T-helper 9 cell (primary cell): ENCODE measurements at places on chromosomes 7 and 10.

GRCh38 chr7:138417078-138417700 is 42.9 kb upstream of the TRIM24 start:
- no peak for DNase-seq

- DNase-seq, result peak; percentile 24
Measured at GRCh38 chr7:37311355-37311754, 137.3 kb downstream of the ELMO1 start.

DNA sequence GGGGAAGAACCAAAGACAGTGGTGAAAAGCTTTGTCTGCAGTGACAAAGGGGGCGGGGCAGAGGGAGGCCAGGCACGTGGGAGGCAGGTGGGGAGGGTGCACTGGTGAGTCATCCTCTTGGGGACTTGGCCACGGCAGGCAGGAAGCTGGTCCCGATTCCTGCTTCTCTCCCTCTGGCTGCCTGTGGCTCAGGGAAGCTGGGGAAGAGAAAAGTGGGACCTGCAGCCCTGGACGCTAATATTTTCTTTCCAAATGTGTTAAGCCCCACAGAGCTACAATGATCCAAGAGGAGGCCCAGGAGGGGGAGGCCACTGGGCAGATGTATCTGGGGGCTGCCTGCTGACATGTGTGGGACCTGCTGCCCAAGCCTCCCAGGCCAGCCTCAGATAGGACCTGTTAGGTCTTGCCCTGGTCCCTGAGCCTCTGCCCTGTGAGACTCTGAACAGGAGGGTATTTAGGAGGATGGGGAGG is 231.8 kb downstream of the KCNMA1 start:
- DNase-seq, result no peak

DNA sequence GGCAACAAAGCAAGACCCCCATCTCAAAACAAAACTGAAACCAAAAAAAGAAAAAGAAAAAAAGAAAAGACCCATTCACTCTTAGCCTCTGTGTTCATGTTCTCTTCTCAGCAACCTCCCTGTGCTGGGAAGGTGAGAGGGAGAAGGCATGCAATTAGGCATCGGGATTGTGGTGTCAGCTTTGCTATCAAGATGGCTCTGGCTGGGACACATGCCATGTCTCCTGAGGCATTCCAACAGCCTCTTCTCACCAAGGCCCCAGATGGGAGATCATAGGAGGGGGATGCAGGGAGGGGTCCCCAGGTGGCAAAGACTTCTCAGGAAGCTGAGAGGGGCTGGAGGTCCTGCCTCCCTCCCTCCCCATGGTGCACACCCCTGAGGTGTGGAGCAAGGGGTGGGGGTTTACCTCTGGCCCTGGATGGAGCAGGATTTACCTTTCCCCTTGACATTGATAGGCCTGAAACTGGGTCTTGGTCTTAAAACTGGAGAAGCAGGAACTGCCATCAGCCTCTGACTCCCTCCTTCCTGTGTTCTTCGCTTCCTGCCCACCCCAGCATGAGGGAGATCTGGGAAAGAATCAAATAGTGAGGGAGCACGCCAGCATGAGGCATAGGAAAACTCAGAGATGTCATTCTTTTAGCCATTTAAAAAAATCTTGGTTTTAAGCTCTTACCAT is 96.2 kb upstream of the DUSP5 start:
- no peak for DNase-seq

- DNase-seq, result no peak
Measured at GRCh38 chr10:124745673-124746072, 1.5 kb upstream of the FAM53B start.

- DNase-seq, result no peak
Measured at GRCh38 chr10:123835575-123835974, 56.0 kb downstream of the CPXM2 start.

- no peak for DNase-seq
Measured at GRCh38 chr7:120170834-120171233, 102.1 kb upstream of the KCND2 start.

DNA sequence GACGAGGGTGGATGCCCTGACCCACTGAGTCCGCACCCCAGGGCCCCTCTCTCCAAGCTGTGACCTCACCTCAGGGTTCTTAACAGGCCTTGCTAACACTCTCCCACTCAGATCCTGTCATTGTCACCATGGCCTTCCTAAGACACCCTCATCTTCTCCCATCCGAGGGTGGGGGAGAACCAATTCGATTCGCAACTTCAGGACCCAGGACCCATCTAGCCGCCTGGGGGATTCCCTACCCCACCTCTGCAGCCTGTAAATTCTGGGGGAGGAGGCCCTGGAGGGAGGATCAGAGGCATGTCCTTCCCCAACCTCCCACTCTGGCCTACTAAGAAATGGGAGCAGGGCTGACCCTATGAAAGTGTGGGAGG is 17.4 kb downstream of the TRIM8 start:
- DNase-seq, result no peak

- DNase-seq, result no peak
Measured at GRCh38 chr10:97584060-97584797, at the start of gene HOGA1. Gene HOGA1 (plus strand): TSS chr10:97584389. CDS start chr10:97584704, 315 bp downstream.

GRCh38 chr7:2022021-2022409 is 210.7 kb downstream of the MAD1L1 start:
- no peak for DNase-seq

DNA sequence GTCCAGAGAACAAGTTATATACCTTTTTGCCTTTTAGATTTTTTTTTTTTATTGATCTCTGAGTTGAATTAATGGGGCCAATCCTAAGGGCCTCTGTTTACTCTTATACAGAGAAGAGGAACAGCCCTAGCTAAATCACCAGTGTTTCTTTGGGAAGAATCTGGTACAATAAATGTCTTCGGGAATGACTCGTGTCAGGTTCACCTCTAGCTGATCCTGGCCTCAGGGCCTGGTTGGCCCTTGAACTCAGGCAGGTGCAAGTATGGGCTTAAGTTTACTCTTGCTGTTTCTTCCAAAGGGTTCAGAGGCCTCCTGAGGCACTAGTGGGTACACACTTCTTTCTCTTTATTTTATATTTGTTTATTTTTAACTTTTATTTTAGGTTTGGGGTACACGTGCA is 71.0 kb downstream of the LRMDA start:
- DNase-seq, result no peak

- no peak for DNase-seq
Measured at GRCh38 chr7:79506481-79506880, 53.0 kb upstream of the MAGI2 start.

- no peak for DNase-seq
Measured at GRCh38 chr7:25802473-25802872, 349.5 kb upstream of the NFE2L3 start.

DNA sequence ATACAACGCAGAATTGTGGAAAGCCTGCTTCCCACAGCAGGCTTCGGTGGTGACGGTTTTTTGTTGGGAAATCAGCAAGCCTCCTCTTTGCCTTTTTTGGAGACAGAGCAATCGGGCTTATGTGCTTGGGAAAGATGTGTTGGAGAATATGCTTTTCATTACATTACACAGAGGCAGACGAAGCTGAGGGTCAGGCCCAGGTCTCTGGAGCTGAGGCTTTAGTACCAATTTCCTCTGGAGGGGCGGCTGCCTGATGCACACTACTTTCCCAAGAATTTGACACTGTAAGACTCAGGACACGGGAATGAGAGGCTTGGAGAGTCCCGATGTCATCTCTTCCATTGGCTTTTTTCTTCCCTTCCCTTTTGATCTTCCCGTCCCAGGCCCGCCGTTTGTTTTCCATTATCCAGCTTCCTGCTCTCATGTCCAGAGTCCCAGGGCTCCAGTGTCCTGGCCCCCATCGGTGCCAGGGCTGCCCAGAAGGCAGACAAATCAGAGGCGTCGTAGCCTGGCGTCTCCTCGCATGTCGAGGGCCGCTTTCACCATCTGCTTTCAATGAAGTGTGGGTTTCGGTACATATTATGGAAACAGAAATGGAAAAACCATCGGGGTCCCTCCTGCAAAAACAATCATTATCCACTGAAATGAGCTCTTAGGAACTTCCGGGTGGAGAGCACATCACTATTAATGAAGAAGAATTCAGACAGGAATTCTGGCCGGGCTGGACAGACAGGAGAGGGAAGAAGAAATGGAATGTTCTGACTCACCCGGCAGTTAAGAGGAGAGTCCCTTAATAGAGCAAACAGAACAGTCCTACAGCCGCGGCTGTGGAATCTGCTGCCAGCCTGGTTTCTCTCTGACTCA is 123.0 kb upstream of the JCAD start:
- DNase-seq, result no peak

- no peak for DNase-seq
Measured at GRCh38 chr7:117124591-117125220, 171.4 kb downstream of the ST7 start.

GRCh38 chr7:91618776-91619765 is 261.4 kb downstream of the MTERF1 start:
- no peak for DNase-seq

DNA sequence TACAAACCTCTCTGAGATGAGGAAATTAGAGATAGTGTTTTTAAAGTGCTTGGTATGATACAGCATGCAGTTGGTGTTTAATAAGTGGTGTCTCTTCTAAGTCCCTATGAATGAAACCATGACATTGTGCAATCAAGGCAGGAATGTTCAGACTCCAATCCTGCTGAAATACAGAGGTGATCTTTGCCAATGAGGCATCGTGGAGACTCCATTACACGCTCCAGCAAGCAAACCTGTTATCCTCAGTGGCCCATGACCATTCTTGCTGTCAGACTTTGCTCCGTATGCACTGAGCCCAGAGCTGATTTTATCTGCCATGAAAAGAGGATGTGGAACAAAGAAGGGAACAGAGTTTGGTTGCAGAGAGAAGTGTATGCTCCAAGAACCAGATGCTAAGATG is 47.3 kb downstream of the CDHR3 start:
- DNase-seq, result no peak

- no peak for DNase-seq
Measured at GRCh38 chr10:131024259-131025131, 287.0 kb downstream of the TCERG1L start.

DNA sequence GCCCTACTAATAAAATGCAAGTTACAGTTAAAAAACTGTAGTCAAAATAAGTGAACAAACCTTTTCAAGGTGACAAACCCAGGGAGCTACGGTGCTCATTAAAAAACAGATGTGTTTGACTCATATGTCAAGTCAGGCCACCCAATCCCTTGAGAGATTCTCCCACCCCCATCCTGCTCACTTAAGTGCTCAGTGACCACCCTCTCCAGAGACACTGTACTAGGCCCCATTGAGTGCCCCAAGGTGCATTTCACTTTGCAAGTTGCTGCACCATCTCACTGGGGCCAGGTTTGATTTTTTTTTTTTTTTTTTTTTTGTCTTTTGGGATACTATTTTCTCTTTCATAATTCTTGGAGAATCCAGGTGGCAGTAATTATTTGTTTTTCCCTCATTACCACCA is 1.9 kb downstream of the ERV3-1 start:
- DNase-seq, result no peak

- DNase-seq, result no peak
Measured at GRCh38 chr10:79404231-79404609, 41.2 kb downstream of the ZCCHC24 start.

- no peak for DNase-seq
Measured at GRCh38 chr10:28463676-28464395, 69.1 kb upstream of the WAC start.

GRCh38 chr10:49562893-49563292 is 24.0 kb upstream of the ERCC6 start:
- DNase-seq, result no peak

DNA sequence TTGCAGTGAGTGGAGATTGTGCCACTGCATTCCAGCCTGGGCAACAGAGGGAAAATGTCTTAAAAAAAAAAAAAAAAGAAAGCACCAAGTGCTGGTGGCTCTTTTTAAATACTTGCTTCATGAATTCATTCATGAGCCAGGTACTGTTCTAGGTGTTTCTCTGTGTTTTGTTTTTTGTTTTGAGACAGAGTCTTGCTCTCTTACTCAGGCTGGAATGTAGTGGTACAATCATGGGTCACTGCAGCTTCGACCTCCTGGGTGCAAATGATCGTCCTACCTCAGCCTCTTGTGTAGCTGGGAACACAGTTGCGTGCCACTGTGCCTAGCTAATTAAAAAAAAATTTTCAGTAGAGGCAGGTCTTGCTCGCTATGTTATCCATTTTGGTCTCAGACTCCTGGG is 5.3 kb downstream of the STOX1 start:
- no peak for DNase-seq

DNA sequence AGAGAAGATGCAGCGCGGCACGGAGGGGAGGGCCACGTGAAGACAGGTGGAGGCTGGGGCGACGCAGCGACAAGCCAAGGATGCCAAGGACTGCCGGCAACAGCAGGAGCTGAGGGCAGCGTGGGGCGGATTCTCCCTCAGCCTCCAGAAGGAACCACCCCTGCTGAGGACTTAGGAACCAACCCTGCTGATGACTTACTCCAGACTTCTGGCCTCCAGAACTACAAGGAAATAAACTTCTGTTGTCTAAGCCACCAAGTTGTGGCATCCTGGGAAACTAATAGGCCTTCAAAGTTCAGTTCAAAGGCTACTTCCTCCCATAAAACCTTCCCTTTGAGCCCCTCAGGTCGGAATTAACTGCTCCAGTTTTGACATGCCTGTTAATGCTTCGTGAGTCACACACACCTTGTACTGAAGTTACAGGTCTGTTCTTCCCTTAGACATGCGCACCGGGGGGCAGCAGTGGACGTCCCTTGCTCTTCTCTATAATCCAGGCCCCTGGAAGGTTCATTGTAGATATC is 88.4 kb upstream of the RHEB start:
- DNase-seq, result no peak

- no peak for DNase-seq
Measured at GRCh38 chr7:18444826-18445225, 50.7 kb upstream of the HDAC9 start.

DNA sequence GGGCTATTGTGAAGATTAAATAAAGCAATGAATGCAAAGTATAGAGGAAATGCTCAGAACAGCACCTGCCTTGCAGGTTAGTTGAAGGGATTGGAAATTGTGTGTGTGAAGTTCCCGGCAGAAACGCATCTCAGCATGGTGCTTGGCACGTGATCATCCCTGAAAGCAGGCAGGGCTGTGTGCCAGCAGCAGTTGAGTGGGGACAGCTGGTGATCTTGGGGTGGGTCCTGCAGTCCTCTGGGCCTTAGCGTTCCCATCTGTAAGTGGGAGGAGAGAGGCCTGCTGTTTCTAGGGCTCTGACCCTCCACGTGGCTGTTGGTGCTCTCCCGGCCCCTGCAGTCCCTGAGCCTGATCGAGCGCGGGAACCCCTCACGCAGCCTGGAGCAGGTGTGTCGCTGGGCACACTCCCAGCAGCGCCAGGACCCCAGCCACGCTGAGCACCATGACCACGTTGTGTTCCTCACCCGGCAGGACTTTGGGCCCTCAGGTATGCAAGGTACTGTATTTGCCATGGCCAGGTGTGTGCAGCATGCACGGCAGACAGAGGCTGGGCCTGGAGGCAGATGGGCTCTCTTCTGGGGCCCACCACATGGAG is 55.3 kb downstream of the TBATA start:
- no peak for DNase-seq

GRCh38 chr7:152949253-152949652 is 189.7 kb downstream of the ACTR3B start:
- no peak for DNase-seq
